ENCODE measurements at places on chromosomes 4 and X. TPM values are rescaled to one million over a fixed set of nuclear protein-coding genes. Genes with fewer than 3 reads are reported as not detected.

DNA sequence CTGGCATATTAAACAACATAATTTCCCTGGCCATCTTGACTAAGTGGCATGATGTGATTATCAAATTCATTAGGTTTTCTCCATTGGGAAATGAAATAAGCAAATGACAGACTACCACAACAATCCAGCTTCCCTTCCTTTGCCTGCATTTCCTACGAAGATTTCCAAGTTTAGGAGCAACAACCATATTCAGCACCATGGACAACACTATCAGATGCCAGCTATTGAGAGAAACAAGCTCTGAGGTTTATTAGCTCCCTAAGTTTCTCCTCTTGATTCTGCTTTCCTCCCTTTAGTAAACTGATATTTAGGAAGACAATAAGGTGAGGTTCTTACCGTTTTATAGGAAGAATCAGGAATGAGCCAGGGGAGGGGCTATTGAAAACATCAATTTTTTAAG, 36.2 kb downstream of the DCX start:
- peak; percentile 30 for DNase-seq

The NXF3 gene
- 0.33 TPM for polyA plus RNA-seq

The SHOX gene
- 0.12 TPM for polyA plus RNA-seq

The TBX22 gene
- polyA plus RNA-seq: 3.1 TPM

Measured in left kidney (tissue), 8 donors.